NCI-H1048 (cell line): ENCODE measurements at places on chromosomes 11 and 22.

DNA sequence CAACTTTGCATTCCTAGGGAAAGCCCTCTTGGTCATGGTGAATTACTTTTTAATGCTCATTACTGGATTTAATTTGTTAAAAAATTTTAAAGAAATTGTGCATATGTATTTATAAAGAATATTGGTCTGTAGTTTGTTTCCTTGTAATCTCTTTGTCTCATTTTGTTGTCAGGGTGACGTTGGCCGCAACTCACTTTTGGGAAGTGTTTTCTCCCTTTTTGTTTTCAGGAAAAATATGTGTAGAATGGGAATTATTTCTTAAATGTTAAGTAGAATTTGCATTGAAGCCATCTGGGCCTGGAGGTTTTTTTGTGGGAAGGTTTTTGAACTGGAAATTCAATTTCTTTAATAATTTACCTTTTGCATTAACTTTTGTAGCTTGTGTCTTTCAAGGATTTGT lies 149.1 kb downstream of the UVRAG start:
- no peak for DNase-seq

GRCh38 chr22:46043816-46044620 lies 67.1 kb upstream of the WNT7B start:
- no peak for DNase-seq

DNA sequence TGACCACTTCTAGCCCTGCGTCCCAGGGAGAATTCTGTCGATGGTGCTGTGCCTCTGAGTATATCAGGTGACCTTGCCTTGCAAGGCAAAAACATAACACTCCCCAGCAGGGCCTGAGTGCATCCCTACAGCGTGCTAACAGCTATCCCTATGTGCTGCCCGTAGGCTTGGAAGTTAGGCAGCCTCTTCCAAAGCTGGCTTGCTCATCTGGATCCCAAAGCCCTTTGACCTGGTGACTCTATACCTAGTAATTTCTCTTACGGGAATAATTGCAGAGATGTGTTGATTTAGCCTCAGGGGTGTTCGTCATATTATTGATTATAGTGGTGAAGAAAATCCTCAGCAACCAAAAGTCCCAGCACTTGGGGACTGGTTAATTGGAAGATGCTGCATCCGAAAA lies 32.6 kb upstream of the CRYBB3 start:
- DNase-seq, result no peak

DNA sequence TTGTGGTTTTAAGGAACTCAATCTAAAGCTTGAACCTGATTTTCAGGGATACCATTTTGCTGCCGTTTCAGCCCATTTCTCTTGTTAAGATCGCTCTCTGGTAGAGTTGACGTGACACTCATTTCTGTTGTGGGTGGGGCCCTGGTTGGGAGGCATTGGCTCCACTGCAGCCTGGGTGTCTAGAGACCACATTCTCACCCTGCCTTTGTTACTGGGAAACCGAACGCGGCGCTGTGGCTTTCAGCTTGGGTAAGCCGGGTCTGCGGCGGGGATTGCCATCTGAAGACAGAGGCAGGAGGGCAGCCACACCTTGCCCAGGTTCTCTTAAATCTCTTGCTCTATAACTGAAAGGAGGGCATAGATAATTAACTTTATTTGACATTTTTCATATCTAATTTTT lies 3.2 kb downstream of the EHF start:
- no peak for DNase-seq

- no peak for DNase-seq
Measured at GRCh38 chr11:29261831-29262230, 755.0 kb downstream of the KCNA4 start.

- DNase-seq, result no peak
Measured at GRCh38 chr11:87908086-87908485, 267.2 kb downstream of the RAB38 start.

DNA sequence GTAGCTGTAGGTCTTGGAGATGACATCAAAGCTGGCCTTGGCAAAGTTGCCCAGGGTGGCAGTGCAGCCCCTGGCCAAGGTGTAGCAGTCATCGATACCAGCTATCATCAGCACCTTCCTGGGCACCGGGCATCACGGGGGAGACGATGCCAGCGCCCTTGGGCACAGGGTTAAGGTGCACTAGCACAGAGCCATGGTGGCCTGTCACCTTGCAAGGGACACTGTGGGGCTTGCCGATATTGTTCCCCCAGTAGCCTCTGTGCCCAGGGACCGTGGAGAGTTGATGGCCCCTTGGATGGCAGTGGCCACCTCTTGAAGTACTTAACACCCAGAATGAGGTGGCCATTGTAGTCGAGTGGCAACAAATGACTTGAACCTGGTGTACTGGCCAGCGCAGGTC lies 44.4 kb upstream of the FTH1 start:
- DNase-seq, result no peak

DNA sequence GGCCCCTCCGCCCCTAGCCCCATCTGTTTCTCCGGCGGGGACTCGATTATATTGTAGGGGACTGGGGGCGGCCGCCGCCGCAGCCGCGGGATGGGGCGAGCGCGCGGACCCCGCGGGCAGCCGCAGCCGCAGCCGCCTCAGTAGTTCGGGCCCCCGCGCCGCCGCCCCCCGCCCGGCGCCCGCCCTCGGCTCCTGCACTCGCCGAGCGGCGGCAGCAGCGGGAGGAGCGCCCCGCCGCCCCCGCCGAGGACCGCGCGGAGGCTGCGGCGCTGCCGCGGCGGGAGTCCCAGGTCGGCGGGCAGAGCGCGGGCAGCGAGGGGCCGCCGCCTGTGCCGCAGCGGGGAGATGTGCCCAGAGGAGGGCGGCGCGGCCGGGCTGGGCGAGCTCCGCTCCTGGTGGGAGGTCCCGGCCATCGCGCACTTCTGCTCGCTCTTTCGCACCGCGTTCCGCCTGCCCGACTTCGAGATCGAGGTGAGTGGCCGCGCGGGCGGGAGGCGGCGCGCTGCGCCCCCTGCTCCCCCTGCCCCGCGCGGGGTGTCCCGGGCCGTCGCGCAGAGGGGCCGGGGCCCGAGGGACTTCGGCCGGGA lies at the start of gene CECR2:
Gene CECR2 (plus strand): TSS at position 22 of the 587 bp plus-strand sequence. CDS start 324 bp downstream, at position 346.
- DNase-seq, result no peak

DNA sequence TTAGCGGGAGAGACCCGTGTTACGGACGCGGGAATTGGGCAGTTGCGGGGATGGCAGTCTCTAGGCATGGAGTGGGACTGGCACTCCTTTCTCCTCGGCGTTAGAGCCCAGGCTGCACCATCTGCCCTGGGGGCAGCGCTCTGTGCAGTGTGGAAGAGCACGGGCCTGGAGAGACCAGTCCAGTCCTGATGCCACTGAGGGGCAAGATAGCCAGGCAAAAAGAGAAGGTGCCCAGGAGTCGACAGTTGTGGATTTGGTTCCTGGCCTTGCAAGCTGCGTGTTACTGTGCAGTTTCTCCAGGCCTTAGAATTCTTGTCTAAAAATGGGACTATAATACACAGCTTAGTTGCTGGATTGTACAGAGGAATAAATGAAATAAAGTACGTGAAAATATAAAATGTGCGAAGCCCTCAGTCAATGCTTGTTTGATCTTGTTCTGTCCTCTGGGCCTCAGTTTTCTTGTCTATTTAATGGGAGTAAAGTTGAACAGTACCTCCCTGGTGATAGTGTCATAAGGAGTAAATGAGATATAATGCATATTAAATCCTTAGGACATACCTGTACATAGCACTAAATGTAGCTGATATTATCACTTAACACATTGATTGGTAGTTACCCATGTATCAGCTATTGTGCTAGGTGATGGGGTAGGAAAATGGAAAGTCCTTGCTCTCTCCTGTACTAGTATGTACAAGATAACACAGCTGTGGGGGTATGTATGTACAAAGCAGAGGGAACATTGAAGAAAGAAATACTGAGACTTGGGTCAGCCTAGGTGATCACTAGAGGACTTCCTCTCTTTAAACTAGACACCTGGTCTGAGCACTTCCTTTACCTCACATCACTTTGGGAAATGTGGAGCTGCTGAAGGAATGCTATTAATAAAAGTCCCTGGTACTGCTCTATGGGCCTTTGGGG lies 1.2 kb downstream of the ATXN10 start:
- DNase-seq, result no peak

DNA sequence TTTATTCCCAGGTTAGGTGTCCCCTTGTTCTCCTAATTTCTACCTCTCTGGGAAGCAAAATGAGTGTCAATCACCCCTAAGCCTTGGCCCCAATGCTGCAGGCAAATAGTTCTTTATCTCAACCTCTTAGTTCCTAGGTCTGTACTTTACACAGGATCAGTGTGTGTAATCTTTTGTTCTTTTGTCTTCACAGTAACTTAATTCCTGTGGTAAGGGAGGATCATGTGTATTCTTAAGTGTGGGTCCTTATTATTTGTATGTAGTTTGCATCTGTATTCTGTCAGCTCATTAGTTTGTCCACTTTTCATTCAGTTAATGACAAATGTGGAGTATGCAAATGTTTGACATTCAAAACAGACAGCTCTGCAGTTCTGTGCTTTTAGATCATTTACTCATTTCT lies 166.7 kb downstream of the FAT3 start:
- peak; percentile 86 for DNase-seq

DNA sequence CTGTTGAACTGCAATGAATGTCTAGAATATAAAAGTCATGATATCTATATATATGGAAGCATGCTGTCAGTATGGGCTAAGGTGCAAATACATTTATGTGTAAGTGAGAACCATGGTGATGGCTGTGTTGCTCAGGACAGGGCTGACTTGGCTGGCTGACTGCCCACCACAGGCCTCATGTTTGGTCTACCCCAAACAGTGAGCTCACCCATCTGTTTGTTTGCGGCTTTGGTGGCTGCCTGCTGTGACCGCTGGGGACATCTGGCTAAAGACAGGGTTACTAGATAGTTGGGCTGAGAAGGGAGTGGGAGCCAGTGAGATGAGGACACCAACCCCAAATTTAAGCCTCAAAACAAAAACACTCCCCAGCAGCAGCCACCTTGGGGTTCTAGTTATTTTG lies 6.3 kb downstream of the CD44 start:
- DNase-seq, result no peak

DNA sequence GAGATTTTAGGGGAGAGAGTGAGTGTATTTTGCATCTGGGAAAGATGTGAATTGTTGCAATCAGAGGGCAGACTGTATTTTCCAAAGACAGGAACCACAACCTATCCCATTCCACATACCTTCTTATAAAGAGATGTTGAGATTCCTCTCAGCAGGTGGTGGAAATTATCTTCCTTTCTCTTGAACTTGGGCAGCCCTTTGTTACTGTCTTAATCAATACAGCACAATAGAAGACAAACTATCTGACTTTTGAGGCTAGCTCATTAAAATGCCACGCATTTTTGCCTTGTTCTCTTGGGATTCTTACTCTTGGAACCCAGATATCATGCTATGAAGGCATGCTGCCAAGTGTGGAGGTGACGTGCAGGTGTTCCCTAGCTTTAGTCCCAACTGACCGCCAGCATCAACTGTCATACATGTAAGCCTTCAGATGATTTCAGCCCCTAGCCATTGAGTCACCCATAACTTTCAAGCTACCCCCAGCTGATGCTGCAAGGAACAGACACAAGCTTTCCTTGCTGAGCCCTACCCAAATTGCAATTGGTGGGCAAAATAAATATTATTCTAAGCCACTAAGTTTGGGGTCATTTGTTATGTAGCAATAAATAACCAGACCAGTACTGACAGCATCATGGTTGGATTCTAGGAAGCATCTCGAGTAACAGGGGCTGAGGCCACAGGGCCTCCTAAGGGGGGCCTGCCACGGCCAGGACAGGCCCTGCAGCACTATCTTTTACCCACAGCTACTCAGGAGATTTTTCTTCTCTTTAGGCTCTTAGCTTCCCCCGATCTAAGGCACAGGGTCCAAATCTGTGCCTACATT lies 63.0 kb downstream of the RPL27A start:
- DNase-seq, result no peak

- DNase-seq, result no peak
Measured at GRCh38 chr11:113562981-113563461, 87.8 kb upstream of the DRD2 start.

GRCh38 chr11:125938418-125938817 lies 7.4 kb upstream of the VSIG10L2 start:
- no peak for DNase-seq

GRCh38 chr11:68468217-68468828 lies 7.8 kb downstream of the PPP6R3 start:
- no peak for DNase-seq

- no peak for DNase-seq
Measured at GRCh38 chr11:129637473-129637872, 178.2 kb upstream of the TMEM45B start.

DNA sequence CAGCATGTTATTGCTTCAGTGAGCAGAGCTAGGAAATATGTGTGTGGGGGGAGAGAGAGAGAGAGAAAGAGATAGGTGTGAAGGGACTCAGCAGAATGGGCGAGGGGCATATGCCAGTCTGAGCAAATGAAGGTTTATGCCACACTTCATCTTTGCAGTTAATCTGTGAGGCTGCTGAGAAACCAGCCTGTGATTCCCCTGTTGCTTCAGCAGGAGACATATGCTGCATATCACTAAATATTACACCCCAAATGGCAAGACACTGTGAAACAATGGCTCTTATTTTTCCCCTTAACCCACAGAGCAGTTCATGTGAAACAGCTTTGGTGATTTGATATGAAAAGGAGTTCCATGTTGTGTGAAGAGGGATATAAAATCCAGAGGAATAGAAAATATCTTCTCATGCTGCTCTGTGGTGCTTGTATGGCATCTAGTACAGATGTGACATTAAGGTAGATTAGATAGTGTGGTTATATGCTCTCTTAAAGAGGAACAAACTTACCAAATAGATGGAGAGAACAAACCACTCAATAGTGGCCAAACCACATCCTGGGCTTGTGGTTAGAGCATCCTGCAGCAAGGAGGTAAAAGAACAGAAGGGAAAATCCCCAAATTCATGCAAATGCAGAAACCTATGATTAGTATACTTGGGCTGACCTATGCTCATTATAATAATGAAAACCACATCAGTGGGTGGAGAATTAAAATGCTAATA lies 864.2 kb downstream of the FAM181B start:
- no peak for DNase-seq

DNA sequence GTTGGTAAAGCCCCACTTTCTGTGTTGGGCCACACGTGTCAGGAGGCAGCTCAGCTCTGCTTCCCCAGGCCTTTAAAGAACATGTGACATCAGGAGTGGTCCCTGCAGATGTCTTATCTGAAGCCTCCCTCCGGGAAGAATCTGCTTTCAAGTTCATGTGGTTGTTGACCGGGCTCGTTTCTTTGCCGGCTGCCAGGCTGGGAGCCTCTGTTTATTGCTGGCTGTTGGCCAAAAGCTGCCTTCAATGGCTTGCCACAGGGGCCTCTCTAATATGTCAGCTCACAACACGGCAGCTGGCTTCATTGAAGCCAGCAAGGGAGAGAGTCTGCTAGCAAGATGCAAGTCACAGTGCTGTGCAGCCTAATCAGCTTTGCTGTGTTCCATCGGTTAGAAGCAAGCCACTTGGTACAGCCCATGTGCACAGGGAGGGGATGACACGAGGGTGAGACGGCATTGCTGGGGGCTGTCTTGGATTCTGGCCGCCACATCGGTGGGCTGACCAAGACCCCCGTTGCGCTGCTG lies 14.6 kb downstream of the MRGPRF start:
- DNase-seq, result no peak

DNA sequence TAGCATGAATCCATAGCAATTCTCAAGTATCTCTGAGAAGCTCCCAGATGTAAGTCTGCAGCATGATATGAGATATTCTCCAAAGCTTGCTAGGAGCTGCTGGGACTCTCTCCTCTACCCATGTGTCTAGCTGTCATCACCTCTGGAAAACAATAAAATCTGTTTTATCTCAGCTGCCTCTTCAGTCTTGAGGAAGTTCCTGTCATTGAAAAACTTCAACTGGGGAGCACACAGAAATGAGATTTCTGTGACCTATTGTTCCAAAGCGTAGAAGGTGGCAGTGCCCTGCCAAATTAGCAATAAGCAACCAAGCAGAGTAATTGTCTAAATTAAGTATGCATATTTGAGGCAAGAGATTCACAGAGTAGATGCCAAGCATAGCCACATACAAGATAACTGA lies 1380.6 kb upstream of the RAG2 start:
- no peak for DNase-seq
